ENCODE measurements at places on chromosomes 1 and 21.

DNA sequence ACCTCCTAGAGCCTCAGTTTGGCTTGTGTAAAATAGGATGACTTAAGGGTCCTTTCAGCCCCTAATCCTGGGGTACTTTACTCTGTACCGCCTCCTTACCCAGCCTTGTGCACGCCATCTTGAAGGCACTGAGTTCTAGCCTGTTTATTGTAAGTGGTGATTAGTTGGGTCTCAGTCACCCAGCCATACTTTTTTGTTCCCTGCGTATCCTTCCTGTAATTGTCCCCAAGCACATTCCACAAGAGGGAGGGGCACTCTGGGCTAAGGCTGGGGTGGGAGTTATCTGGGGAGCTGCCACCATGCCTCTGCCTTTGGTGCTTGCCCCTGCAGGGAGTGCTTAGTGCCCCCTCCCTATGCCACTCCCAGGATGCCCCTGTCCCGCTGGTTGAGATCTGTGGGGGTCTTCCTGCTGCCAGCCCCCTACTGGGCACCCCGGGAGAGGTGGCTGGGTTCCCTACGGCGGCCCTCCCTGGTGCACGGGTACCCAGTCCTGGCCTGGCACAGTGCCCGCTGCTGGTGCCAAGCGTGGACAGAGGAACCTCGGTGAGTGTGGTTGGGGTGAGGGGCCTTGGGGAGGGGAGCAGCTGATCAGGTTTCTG, 856 bp downstream of the FDPS start:
- DNase-seq: no peak

DNA sequence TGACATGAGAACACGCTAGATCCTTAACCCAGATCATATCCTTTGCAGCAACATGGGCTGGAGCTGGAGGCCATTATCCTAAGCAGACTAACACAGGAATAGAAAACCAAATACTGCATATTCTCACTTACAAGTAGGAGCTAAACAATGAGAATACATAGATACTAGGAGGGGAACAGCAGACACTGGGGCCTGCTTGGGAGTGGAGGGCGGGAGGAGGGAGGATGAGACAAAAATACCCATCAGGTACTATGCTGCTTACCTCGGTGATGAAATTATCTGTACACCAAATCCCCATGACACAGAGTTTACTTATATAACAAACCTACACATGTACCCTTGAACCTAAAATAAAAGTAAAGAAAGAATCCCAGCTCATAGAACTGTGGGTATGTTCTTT, 1.2 kb upstream of the MOB3C start:
- DNase-seq: no peak

DNA sequence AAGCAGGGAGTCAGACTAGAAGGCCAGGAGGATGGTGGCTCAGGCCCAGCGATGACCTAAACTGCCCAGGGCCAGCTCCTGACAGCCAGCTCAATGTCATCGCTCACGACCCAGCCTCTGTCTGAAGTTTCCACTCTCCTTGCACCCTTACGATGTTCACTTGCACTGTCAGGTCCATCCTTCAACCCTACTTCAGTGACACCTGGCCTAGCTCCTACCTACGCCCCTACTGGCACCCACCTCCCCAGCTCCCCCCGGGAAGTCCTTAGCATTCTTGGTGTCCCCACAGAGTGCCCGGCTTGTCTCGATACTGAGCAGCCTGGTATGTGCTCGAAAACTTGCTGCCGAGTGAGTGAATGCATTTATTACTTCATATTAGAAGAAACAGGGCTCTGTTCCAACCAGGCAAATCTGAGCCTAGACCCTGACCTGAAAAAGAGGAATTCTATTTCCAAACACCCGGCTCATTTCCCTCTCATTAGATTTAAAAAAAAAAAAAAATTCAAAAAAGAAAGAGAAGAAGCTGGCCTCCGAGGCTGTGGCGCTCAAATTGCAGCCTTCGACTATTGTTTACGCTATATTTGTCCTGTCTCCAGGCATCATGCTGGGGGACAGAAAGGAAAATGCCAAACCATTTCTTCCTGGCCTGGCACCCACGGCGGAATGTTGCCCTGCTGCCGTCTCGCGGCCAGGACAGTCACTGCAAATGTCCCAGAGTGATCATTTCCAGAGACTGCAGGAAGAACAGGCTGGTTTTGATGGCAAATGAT, 29.8 kb upstream of the LRRC38 start:
- no peak for DNase-seq

- DNase-seq: no peak
Measured at GRCh38 chr1:154943649-154944400, 7.3 kb upstream of the PMVK start.

GRCh38 chr1:22508991-22509390, 54.3 kb upstream of the EPHA8 start:
- no peak for DNase-seq

DNA sequence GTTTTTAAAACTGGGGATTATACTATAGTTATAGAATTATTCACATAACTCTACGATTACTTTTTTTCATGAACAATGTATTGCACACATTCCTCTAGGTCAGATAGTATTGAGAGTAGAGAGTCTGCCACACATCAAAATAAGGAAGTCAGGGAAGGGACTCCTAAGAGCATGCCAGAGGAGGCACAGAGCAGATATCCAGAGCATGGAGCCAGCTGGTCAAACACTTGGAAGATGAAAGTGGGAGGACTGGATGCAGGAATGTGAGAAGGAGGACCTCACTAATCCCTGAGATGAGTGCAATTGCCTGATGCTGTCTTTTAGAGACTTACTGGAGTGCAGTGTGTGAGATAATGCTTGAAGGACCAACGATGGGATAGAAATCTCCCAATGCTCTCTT, 9.6 kb upstream of the RFX5 start:
- no peak for DNase-seq

GRCh38 chr1:117501281-117501680, 104.6 kb upstream of the TENT5C start:
- DNase-seq: no peak

DNA sequence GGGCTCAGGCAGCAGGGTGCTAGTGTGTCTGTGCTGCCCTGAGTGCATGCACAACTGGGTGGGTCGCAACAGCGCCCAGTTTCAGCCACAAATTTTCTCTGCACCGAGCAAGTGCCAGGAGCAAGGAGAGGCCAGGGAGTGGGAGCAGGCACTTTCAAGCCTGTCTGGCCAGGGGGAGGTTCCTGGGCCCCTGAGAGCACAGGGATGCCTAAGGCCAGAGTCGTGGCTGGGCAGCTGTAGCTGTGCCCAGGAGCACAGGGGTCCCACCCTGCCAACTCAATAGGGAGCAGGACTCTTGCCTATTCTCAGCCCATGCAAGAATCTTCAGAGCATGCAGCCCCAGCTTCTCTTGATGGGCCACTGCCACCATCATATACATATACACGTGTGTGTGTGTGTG, 1577.4 kb downstream of the KCNT2 start:
- no peak for DNase-seq

DNA sequence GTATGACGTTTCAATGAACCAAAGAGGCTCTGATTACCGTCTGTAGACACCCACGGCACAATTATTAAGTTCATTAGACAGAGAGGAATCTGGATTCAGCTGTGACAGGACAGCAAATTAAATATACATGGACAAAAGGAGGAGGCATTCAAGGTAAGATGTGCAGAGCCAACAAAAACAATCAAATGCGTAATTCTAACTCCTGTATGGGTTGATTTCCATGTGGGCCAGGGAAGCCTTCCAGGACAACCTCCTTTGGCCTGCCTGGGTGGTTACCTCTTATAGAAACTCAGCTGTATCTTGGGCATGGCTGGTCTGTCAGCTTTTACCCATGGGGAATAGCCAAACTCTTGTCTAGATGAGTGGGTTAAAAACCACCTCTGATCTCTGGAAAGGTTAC, 43.8 kb downstream of the CCN1 start:
- DNase-seq: no peak

DNA sequence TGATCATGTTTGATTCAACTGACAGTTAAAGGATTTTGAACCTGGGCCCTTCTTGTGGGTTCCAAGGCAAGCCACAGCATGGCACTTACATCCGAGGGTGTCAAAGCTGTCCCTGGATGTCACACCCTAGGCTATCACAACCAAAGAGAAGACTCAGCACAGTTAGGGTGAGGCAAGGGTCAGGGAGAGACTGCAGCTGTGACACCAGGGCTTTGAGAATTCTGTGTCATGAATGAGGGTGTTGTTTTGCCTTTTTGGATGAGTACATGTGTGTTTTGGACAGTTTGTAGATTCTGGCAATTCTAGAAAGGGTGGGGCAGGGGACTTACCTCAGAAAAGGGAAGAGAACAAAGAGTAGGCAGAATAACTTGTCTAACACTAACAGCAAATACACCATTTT, 37.8 kb upstream of the ZNF326 start:
- DNase-seq: no peak

GRCh38 chr1:20634065-20634593, 871 bp downstream of the PINK1 start:
- no peak for DNase-seq

GRCh38 chr21:35849144-35849543, 211.2 kb downstream of the SETD4 start:
- DNase-seq: no peak

- no peak for DNase-seq
Measured at GRCh38 chr1:31624731-31625514, 7.4 kb downstream of the HCRTR1 start.

DNA sequence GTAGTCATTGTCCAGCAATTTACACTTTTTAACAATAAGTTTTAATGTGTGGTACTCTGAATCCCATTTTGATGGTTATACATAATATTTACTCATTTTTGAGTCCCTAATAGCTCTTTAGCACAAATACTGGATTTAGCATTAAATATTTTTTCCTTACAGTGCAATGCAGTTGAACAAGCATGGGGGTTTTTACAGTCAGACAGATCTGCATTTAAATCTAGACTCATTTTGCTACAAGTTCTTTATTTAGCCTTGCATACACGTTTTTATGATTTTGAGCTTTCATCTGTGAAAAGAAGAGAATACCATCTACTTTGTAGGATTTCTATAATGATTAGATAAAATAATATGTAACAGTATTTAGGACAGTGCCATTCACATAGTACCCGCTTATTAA, 44.0 kb downstream of the PTPRC start:
- no peak for DNase-seq

GRCh38 chr1:154987326-154987725, 4.2 kb downstream of the FLAD1 start:
- DNase-seq: no peak

DNA sequence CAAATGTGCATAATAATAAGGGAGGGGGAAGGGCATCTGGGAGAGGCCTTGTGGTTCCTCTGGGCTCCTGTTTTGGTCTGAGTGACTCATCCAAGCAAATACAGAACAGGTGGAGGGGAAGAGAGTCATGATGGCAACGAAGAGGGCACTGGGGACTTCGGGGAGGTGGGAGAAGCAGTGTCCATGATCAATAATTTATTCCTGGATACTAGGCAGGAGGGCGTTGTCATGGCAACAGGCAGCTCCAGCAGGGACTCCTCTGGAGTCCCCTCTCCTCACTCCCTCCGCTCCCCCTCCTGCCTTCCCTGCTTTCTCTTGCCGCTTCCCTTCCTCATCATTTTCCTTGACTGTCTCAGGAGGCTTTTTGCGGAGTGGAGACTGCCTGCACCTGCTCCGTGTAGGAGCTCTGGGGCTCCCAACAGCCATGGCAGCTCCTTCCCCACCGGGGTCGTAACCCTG, 12.3 kb upstream of the NFASC start:
- DNase-seq: no peak

- DNase-seq: no peak
Measured at GRCh38 chr1:115239426-115239825, 98.6 kb downstream of the NGF start.

DNA sequence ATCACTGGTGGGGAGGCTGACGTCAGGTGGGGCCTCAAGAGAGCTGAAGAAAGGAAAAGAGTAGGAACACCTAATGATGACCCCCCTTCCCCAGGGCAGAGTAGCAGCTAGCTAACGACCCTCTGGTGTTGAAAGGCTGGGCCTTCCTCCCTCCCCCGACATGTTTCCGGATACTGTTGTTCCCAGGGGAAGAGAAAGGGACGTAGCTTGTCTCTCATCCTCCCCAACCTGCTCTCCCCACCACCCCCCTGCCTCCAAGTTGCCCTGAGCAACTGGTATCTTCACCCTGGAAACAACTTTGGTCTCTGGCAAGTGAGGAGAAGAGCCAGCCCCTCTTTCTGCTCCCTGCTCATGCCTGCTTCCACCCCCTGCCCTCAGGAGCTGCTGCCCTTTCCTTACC, 2.4 kb downstream of the SEMA6C start:
- no peak for DNase-seq

DNA sequence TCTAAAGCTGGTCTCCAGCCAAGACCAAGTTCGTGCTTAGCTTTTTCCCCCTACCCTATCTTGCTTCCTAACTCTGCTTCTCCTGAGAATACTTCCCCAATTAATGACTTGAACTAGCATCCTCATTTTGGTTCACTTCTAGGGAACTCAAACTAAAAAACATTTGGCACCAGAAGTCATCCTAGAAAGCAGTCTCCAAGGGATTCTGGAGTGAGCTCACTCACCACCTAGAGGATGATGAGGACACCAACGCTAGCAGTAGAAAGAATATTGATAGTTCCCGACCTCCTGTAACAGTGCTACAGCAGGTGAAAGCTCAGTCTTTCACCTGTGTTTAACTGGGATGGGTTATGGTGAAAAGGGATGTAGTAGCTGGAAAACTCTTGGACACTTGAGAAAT, 4.7 kb upstream of the PSMB2 start:
- no peak for DNase-seq

GRCh38 chr21:35303085-35303484, 254.0 kb upstream of the RUNX1 start:
- no peak for DNase-seq

- DNase-seq: no peak
Measured at GRCh38 chr1:196440711-196441110, 167.5 kb downstream of the KCNT2 start.

GRCh38 chr1:149879556-149879955, 19.8 kb upstream of the BOLA1 start:
- DNase-seq: no peak

Data from activated CD8-positive, alpha-beta memory T cell treated with anti-CD3 and anti-CD28 coated beads, Interleukin-2, amount 50 U/mL, for 48 hours (primary cell).